Karpas-422 (cell line): ENCODE measurements at places on chromosomes 4 and X. TPM values are rescaled to one million over a fixed set of nuclear protein-coding genes. Genes with fewer than 3 reads are reported as not detected.

DNA sequence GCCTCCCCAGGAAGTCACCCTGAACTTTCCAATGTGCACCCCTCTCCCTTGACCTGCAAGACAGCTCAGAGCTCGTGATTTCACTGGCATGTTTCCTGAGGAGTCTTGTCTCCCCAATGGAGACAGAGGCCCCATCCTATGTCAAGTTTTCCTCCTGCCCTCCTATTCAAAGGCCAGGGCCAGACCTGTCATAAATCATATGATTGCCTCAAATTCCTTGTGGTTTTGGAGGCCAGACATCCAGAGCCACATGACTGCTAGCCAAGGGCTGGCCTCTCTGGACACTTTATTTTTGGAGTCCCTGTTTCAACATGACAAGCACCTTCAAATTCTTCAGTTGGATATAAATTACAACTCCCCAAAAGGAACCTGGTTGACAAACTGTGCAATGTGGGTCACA lies 76.0 kb upstream of the TFDP3 start:
- H3K4me3 ChIP-seq = no peak overlapping the region
- H3K36me3 ChIP-seq = no peaks in the 10 kb centered on the region
- DNase-seq = no peak

DNA sequence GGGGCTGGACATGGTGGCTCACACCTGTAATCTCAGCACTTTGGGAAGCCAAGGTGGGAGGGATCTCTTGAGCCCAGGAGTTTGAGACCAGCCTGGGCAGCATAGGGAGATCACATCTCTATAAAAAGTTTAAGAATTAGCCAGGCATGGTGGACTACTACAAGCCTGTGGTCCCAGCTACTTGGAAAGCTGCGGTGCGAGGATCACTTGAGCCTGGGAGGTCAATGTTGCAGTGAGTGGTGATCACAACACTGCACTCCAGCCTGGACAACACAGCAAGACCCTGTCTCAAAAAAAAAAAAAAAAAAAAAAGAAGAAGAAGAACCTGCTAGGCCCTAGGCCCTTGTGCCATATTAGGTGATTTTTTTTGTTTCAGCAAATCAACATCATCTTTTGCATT lies 12.2 kb downstream of the SRD5A3 start:
- no peak for DNase-seq
- H3K4me3 ChIP-seq = 0 out of 2 replicates have a peak overlapping the region, but pooled peaks have one; percentile 2
- peak overlapping the region; percentile 60 for H3K27ac ChIP-seq
- peaks cover 14% of the 10 kb centered on the region for H3K4me1 ChIP-seq

The MPC1L gene
- total RNA-seq = not detected in 2 replicates

DNA sequence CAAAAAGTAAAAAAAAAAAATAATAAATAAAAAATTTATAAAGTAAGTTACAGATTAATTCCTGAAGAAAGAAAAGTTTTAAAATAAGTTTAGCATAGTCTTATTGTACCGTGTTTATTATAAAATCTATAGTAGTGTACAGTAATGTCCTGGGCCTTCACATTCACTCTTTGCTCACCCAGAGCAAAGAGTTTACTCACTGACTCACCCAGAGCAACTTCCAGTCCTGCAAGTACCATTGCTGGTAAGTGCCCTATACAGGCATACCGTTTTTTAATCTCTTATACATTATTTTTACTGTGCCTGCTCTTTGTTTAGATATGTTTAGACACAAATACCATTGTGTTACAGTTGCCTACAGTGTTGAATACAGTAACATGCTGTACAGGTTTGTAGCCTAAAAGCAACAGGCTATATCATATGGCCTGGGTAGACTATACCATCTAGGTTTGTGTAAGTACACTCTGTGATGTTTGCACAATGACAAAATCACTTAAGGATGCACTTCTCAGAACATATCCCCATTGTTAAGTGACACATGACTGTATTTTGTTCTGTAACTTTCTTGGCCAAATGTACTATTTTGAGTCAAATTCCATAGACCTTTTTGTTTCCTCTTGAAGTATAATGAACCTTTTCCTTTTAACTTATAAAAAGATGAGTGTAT lies 199.0 kb upstream of the NUDT6 start:
- no peaks in the 10 kb centered on the region for H3K36me3 ChIP-seq
- H3K4me3 ChIP-seq = no peak overlapping the region
- no peak for DNase-seq
- H3K27ac ChIP-seq = no peak overlapping the region
- H3K4me1 ChIP-seq = no peaks in the 10 kb centered on the region
- no peaks in the 10 kb centered on the region for H3K27me3 ChIP-seq

DNA sequence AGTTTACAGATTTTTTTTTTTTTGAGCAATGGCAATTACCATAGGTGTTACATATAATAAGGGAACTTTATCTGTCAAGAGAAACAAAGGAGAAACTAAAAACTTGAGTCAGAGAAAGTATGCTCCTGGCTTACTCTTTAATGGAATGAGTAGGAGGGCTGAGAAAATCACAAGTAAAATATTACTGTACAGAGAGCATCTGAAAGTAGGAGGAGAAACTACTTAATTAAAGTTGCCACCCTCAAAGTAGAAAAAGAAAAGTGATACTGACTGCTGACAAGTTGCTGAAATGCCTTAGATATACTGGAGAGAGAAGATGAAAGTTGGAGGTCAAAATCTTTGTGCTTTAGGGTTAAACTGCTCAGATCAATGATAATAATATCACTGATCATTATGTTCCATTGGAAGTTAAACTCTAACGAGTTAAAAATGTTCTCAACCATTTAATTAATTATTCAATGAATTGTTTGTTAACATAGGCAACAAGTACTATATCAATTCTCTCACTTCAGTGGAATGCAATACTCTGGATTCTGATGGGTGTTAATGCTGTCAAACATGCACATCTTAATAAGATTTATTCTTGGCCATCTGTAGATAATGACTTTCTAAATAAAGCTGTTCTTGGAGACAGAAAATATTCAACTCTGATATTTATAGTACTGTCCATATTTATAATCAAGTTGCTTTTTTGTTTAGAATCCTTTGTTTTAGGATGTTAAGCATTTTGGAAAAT lies 61.2 kb upstream of the CAMK2D start:
- H3K4me1 ChIP-seq = no peaks in the 10 kb centered on the region
- DNase-seq = no peak
- H3K27me3 ChIP-seq = peaks cover 2% of the 10 kb centered on the region; the same call in 1 of the 2 replicates
- no peak overlapping the region for H3K4me3 ChIP-seq

The CABS1 gene
- total RNA-seq = not detected in 2 replicates

GRCh38 chrX:14865201-14865600 lies 7.7 kb downstream of the FANCB start:
- H3K4me3 ChIP-seq = no peak overlapping the region
- H3K27ac ChIP-seq = no peak overlapping the region
- no peak for DNase-seq
- H3K36me3 ChIP-seq = peaks cover 71% of the 10 kb centered on the region
- peaks cover 7% of the 10 kb centered on the region; the same call in 1 of the 2 replicates for H3K4me1 ChIP-seq

The GPR78 gene
- total RNA-seq = not detected in 2 replicates

DNA sequence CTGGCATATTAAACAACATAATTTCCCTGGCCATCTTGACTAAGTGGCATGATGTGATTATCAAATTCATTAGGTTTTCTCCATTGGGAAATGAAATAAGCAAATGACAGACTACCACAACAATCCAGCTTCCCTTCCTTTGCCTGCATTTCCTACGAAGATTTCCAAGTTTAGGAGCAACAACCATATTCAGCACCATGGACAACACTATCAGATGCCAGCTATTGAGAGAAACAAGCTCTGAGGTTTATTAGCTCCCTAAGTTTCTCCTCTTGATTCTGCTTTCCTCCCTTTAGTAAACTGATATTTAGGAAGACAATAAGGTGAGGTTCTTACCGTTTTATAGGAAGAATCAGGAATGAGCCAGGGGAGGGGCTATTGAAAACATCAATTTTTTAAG lies 36.2 kb downstream of the DCX start:
- no peaks in the 10 kb centered on the region for H3K4me1 ChIP-seq
- no peak overlapping the region for H3K4me3 ChIP-seq
- H3K27me3 ChIP-seq = no peaks in the 10 kb centered on the region
- H3K36me3 ChIP-seq = no peaks in the 10 kb centered on the region
- no peak overlapping the region for H3K27ac ChIP-seq
- no peak for DNase-seq

The OTUD5 gene
- total RNA-seq = 36.2 and 57.4 TPM in 2 replicates

DNA sequence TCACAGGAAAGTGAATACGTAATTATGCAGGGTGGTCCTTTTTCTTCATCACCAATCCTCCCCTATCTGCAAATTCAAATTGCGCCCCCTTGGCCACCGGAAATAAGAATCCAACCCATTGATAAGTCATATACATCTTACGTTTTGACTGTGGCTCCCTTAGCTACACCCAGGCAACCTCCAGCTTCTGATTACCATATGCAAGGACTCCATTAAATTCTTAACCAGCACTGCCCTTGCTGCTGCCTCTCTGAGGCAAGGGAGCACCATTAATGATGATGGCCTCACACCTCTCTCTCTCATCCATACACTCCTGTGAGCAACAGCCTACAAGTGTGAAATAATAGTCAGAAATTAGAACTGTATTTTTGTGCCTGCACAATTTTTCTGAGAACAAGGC lies 106.0 kb upstream of the NOCT start:
- H3K4me3 ChIP-seq = no peak overlapping the region
- DNase-seq = no peak
- H3K27ac ChIP-seq = no peak overlapping the region
- no peaks in the 10 kb centered on the region for H3K36me3 ChIP-seq

DNA sequence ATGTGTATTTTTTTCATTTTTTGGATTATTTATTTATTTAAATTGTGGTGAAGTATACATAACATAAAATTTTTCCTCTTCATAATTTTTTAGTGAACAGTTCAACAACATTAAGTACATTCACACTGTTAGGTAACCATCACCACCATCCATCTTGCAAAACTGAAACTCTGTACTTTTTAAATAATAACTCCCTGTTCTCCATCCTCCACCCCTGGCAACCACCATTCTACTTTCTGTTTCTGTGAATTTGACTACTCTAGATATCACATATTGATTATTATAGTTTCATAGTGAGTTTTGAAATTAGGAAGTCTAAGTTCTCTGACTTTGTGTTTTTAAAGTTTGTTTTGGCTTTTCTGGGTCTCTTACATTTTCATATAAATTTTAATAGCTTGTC lies 89.3 kb upstream of the STX18 start:
- no peak overlapping the region for H3K27ac ChIP-seq
- H3K4me1 ChIP-seq = peaks cover 9% of the 10 kb centered on the region
- no peak overlapping the region for H3K4me3 ChIP-seq
- no peaks in the 10 kb centered on the region for H3K27me3 ChIP-seq
- H3K36me3 ChIP-seq = no peaks in the 10 kb centered on the region

GRCh38 chr4:150207871-150208270 lies 129.6 kb downstream of the DCLK2 start:
- H3K27me3 ChIP-seq = no peaks in the 10 kb centered on the region
- no peaks in the 10 kb centered on the region for H3K36me3 ChIP-seq
- H3K4me3 ChIP-seq = no peak overlapping the region
- H3K27ac ChIP-seq = no peak overlapping the region

DNA sequence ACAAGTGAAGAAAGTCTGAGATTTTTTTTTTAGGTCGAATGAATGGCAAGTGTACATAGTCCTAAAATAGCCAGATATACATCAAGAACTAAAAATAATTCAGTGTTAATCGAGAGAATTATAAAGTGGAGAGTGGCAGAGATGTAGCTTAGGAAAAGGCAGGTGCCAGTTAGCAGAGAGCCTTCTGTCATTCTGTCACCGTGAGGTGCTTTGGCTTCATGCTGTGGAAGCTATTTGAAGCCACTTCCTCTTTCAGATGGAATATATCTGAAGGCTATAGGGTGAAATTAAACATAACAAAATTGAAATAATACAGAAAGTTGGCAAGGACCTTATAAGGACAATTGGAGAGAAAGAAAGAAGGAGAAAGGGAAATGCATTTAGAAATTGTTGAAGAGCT lies 756.3 kb downstream of the CCSER1 start:
- H3K4me1 ChIP-seq = no peaks in the 10 kb centered on the region
- DNase-seq = no peak
- H3K27ac ChIP-seq = no peak overlapping the region
- no peak overlapping the region for H3K4me3 ChIP-seq
- H3K27me3 ChIP-seq = no peaks in the 10 kb centered on the region

DNA sequence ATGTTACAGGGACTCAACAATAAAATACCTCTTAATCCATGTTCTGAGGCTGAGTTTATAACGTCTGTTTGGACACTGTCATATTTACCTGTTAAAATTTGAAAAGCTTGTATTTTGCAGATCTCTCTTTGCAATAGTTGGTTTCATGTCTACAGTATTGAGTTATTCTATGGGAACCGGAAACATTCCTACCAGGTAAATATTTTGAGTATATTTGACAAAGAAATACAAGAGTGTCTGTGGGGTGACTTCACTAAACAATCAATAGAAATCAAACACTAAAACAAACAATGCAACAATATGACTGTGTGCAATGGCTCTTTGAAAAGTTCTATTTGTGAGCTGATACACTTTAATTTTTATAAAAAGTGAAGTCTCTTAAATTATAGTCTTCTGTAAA lies 47.7 kb upstream of the CXCL8 start:
- no peak for DNase-seq
- no peaks in the 10 kb centered on the region for H3K36me3 ChIP-seq
- H3K27ac ChIP-seq = no peak overlapping the region
- no peaks in the 10 kb centered on the region for H3K27me3 ChIP-seq
- no peak overlapping the region for H3K4me3 ChIP-seq
